Activated CD4-positive, alpha-beta memory T cell treated with anti-CD3 and anti-CD28 coated beads, Interleukin-2, amount 10 ng/mL, durations not matched to agents 7 days and 5 days (primary cell): ENCODE measurements at places on chromosomes 3 and 15.

GRCh38 chr15:51493892-51494291 is 128.7 kb downstream of the DMXL2 start:
- no peak overlapping the region for H3K27ac ChIP-seq
- no peaks in the 10 kb centered on the region for H3K36me3 ChIP-seq
- no peak for DNase-seq
- H3K27me3 ChIP-seq = no peaks in the 10 kb centered on the region
- H3K4me3 ChIP-seq = no peak overlapping the region

- DNase-seq = no peak
- H3K4me1 ChIP-seq = no peaks in the 10 kb centered on the region
- H3K27me3 ChIP-seq = peaks cover 13% of the 10 kb centered on the region
- H3K27ac ChIP-seq = no peak overlapping the region
- no peak overlapping the region for H3K4me3 ChIP-seq
- H3K36me3 ChIP-seq = no peaks in the 10 kb centered on the region
These were observed 56.1 kb upstream of the UBE2E1 start for GRCh38 chr3:23749609-23750008.

- H3K27me3 ChIP-seq = no peaks in the 10 kb centered on the region
- peaks cover 20% of the 10 kb centered on the region for H3K4me1 ChIP-seq
- peak overlapping the region; percentile 73 for H3K4me3 ChIP-seq
- no peak overlapping the region for H3K27ac ChIP-seq
These were observed 1.7 kb downstream of the LYSMD4 start for GRCh38 chr15:99731336-99732123.

GRCh38 chr3:45553469-45553974 is 41.0 kb upstream of the LIMD1 start:
- H3K4me1 ChIP-seq = peaks cover 4% of the 10 kb centered on the region
- no peak overlapping the region for H3K4me3 ChIP-seq
- H3K36me3 ChIP-seq = no peaks in the 10 kb centered on the region
- H3K27ac ChIP-seq = no peak overlapping the region
- no peaks in the 10 kb centered on the region for H3K27me3 ChIP-seq

GRCh38 chr3:188090620-188091309 is 63.2 kb upstream of the LPP start:
- H3K27me3 ChIP-seq = no peaks in the 10 kb centered on the region
- no peaks in the 10 kb centered on the region for H3K36me3 ChIP-seq
- H3K27ac ChIP-seq = no peak overlapping the region
- no peak for DNase-seq

GRCh38 chr15:99566157-99566897 is 543 bp downstream of the MEF2A start:
- peak overlapping the region; percentile 97 for H3K4me3 ChIP-seq
- H3K4me1 ChIP-seq = peaks cover 26% of the 10 kb centered on the region
- peaks cover 14% of the 10 kb centered on the region for H3K27me3 ChIP-seq
- DNase-seq = peak; percentile 28

- H3K4me3 ChIP-seq = peak overlapping the region; percentile 51
- H3K27me3 ChIP-seq = no peaks in the 10 kb centered on the region
- peak overlapping the region; percentile 50 for H3K27ac ChIP-seq
- peaks cover 44% of the 10 kb centered on the region for H3K4me1 ChIP-seq
These were observed 31.2 kb upstream of the TNIK start for GRCh38 chr3:171491361-171491760.

GRCh38 chr3:10245081-10245712 is 3.1 kb upstream of the TATDN2 start:
- peaks cover 56% of the 10 kb centered on the region for H3K4me1 ChIP-seq
- H3K27me3 ChIP-seq = no peaks in the 10 kb centered on the region
- no peak for DNase-seq
- peaks cover 50% of the 10 kb centered on the region for H3K36me3 ChIP-seq
- H3K27ac ChIP-seq = no peak overlapping the region
- H3K4me3 ChIP-seq = no peak overlapping the region

DNA sequence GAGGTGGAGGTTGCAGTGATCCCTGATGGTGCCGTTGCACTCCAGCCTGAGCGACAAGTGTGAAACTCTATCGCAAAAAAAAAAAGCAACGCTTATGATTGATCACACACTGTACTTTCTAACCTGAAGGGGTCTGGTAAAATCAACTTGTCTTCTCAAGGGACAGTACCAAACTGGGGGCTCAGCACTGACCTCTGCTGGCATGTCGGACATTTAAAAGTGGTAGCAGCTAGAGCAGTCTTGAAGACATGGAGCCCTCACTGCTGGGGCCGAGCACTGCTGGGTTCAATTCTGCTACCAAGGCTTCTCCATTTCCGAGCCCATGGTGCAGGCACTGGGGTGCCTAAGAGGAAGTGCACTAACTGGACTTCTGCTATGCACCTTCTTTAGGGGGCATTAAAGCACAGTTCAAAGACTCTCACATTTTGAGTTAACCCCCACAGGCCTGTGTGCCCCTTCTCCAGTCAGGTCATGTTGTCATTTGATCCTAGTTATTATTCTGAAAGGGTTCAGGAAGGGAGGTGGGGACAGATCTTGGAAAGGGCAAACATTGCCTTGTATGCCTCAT is 26.4 kb upstream of the LAMP3 start:
- H3K27ac ChIP-seq = no peak overlapping the region
- H3K4me3 ChIP-seq = no peak overlapping the region
- H3K27me3 ChIP-seq = no peaks in the 10 kb centered on the region
- H3K4me1 ChIP-seq = peaks cover 9% of the 10 kb centered on the region

GRCh38 chr3:160455846-160456245 is 6.3 kb upstream of the TRIM59 start:
- H3K4me3 ChIP-seq = no peak overlapping the region
- peaks cover 9% of the 10 kb centered on the region for H3K27me3 ChIP-seq
- DNase-seq = no peak
- H3K36me3 ChIP-seq = no peaks in the 10 kb centered on the region
- H3K4me1 ChIP-seq = peaks cover 3% of the 10 kb centered on the region

DNA sequence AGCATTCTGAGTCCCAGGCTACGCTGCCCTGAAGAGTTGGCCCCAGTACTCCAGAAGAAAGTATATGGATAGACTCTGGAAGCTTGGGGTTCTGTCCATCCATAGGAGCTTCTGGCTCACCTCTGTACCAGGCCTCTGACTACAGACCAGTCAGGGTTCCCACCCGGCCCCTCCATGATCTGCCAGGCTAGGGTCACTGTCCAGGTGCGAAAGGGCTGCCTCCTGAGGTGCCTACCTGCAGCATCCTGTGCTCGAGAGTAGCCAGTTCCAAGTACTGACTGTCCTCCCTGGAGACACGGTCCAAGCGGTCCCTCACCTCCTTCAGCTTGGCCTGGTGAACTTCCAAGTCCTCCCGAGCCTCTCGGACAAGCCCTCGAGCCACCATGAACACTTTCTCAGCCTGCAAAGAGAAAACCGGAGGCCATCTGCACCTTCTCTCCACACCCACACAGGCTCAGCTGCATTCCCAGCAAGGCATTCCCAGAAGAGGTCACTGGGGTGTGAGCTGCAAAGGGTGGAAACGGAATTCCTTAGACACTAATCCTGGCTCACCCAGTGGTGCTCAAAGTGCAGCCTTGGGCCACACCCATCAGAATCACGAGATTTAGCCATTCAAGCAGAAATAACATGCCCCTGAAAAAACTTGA is 3.7 kb upstream of the PLXNB1 start:
- H3K36me3 ChIP-seq = peaks cover 28% of the 10 kb centered on the region
- peaks cover 34% of the 10 kb centered on the region for H3K4me1 ChIP-seq
- no peak overlapping the region for H3K27ac ChIP-seq
- no peaks in the 10 kb centered on the region for H3K27me3 ChIP-seq
- H3K4me3 ChIP-seq = no peak overlapping the region

- no peak for DNase-seq
- H3K27ac ChIP-seq = no peak overlapping the region
- H3K36me3 ChIP-seq = no peaks in the 10 kb centered on the region
- H3K4me3 ChIP-seq = no peak overlapping the region
- H3K27me3 ChIP-seq = no peaks in the 10 kb centered on the region
- no peaks in the 10 kb centered on the region for H3K4me1 ChIP-seq
These were observed 184.9 kb downstream of the SOX2 start for GRCh38 chr3:181896605-181897004.

DNA sequence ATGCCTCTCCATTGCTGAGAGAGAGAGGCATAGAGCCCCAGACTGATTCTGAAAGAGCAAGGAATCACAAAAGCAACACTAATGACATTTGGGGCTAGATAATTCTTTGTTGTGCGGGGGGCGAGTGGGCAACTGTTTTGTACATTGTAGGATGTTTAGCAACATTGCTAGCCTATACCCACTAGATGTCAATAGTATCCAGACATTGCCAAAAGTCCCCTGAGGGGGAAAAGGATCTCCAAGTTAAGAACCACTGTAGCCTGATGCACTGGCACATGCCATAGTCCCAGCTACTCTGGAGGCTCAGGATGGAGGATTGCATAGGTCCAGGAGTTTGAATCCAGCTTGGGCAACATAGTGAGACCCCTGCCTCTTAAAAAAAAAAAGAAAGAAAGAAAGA is 22.8 kb upstream of the GOLM2 start:
- no peaks in the 10 kb centered on the region for H3K27me3 ChIP-seq
- no peak overlapping the region for H3K27ac ChIP-seq
- H3K36me3 ChIP-seq = no peaks in the 10 kb centered on the region
- H3K4me3 ChIP-seq = no peak overlapping the region
- no peaks in the 10 kb centered on the region for H3K4me1 ChIP-seq

DNA sequence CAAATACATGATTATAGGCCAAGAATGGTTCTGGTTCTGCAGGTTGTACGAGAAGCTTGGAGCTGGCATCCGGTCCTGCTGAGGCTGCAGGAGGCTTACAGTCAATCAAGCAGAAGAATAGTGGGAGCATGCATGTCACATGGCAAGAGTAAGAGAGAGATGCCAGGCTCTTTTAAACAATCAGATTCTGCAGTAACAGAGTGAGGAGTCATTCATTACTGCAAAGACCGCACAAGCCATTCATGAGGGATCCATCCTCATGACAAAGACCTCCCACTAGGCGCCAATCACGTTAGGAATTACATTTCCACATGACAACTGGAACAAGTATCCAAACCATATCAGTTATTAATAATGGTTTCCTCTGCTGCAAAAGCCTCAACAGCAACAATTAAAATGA is 536.8 kb downstream of the CADM2 start:
- H3K4me3 ChIP-seq = no peak overlapping the region
- no peaks in the 10 kb centered on the region for H3K4me1 ChIP-seq
- H3K27ac ChIP-seq = no peak overlapping the region

- peaks cover 4% of the 10 kb centered on the region for H3K27me3 ChIP-seq
- H3K4me1 ChIP-seq = peaks cover 33% of the 10 kb centered on the region
- H3K36me3 ChIP-seq = peaks cover 9% of the 10 kb centered on the region
- no peak overlapping the region for H3K4me3 ChIP-seq
These were observed 66.0 kb upstream of the LRRFIP2 start for GRCh38 chr3:37240170-37240945.

DNA sequence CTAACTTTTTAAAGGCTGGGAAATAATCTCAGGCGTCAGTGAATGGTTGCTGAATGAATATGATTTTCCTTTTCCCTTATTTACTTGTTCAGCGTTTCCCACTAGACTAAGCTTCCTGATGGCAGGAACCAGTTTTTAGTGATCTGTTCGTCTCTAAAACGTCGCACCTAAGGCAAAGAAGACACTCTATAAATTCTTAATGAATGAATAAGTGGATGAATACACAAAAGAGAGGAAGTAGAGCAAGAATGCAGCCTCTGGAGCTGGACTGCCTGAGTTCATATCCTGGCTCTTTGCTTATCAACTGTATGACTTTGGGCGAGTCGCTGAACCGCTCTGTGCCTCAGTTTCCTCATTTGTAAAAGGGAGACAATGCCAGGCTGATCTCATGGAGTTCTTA is 38.7 kb downstream of the WNT7A start:
- H3K4me3 ChIP-seq = no peak overlapping the region
- no peak overlapping the region for H3K27ac ChIP-seq
- H3K36me3 ChIP-seq = no peaks in the 10 kb centered on the region
- H3K27me3 ChIP-seq = no peaks in the 10 kb centered on the region

GRCh38 chr15:29924750-29925149 is 102.5 kb upstream of the TJP1 start:
- H3K4me1 ChIP-seq = no peaks in the 10 kb centered on the region
- no peak overlapping the region for H3K27ac ChIP-seq
- no peak for DNase-seq
- no peak overlapping the region for H3K4me3 ChIP-seq

DNA sequence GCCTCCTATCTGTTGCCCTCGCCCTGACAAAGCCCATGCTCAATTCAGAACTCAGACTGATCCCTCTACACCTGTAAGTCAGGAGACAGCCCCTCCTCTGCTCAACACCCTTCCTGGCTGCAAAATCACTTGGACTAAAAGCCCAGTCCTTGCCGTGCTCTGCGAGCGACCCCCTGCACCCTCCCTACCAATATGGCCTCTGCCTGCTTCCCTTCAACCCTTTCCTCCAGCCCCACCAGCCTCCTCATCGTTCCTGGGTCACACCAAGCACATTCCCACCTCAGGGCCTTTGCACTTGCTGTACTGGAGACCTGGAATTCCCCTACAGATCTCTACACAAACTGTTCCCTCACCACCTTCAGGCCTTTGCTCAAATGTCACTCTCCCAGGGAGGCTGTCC is 5.2 kb upstream of the SSUH2 start:
- no peaks in the 10 kb centered on the region for H3K36me3 ChIP-seq
- H3K27ac ChIP-seq = no peak overlapping the region
- H3K27me3 ChIP-seq = no peaks in the 10 kb centered on the region
- no peak for DNase-seq

DNA sequence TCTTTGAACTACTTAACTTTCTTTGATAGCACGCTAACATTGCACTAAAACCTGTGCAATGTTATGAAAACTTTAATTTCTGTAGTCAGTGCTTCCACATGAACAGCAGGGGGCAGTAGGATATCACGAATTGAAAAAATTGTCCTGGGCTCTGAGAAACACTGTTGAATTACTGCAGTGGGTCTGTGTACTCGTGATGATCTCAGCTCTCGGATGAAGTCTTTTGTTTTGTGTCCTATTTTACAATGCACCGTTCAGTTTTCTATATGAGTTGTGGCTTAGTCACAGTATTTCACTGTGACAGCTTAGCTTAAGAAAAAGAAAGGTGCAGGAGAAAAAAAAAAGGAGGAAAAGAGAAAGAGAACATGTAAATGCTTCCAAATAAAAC is 141.3 kb upstream of the CCDC54 start:
- H3K4me1 ChIP-seq = peaks cover 16% of the 10 kb centered on the region
- H3K4me3 ChIP-seq = peak overlapping the region; percentile 40
- H3K27me3 ChIP-seq = peaks cover 10% of the 10 kb centered on the region
- no peak overlapping the region for H3K27ac ChIP-seq
- DNase-seq = peak; percentile 47
- no peaks in the 10 kb centered on the region for H3K36me3 ChIP-seq

GRCh38 chr3:39519554-39520288 is 52.2 kb downstream of the MOBP start:
- DNase-seq = no peak
- H3K27ac ChIP-seq = no peak overlapping the region
- H3K36me3 ChIP-seq = no peaks in the 10 kb centered on the region
- no peak overlapping the region for H3K4me3 ChIP-seq
- peaks cover 32% of the 10 kb centered on the region for H3K27me3 ChIP-seq

GRCh38 chr3:20576228-20576627 is 390.2 kb upstream of the SGO1 start:
- H3K27me3 ChIP-seq = no peaks in the 10 kb centered on the region
- H3K27ac ChIP-seq = no peak overlapping the region
- no peak overlapping the region for H3K4me3 ChIP-seq
- no peaks in the 10 kb centered on the region for H3K4me1 ChIP-seq
- no peak for DNase-seq

- H3K27me3 ChIP-seq = no peaks in the 10 kb centered on the region
- H3K4me1 ChIP-seq = no peaks in the 10 kb centered on the region
- DNase-seq = no peak
- no peak overlapping the region for H3K4me3 ChIP-seq
- no peaks in the 10 kb centered on the region for H3K36me3 ChIP-seq
- H3K27ac ChIP-seq = no peak overlapping the region
These were observed 69.8 kb upstream of the MFGE8 start for GRCh38 chr15:88982946-88983342.
